Keratinocyte (primary cell): ENCODE measurements at places on chromosomes 4 and X. TPM values are rescaled to one million over a fixed set of nuclear protein-coding genes. Genes with fewer than 3 reads are reported as not detected.
A peak's percentile ranks its signal among the peaks of the same experiment; 100 is the strongest.

DNA sequence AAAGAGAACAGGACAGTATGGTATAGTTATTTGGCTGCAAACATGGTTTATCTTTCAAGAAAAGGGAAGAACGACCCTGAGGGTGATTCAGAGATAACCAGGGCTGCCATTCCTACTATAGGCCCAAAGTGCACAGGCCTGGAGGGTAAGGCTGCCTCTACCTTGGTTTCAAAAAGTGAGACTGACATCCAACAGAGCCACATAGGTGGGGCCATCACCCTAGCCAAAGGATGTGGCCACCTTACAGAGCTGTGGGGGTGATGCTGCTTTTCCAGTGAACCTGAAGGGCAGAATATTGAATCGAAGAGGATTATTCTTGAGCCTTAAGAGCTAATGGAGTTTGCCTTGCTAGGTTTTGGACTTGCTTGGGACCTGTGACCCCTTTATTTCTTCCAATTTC lies 15.7 kb downstream of the SH2D1A start:
- no peaks in the 10 kb centered on the region for H3K27me3 ChIP-seq
- H3K4me3 ChIP-seq, result no peak overlapping the region
- no peak for DNase-seq
- H3K27ac ChIP-seq, result no peak overlapping the region
- no peaks in the 10 kb centered on the region for H3K4me1 ChIP-seq

DNA sequence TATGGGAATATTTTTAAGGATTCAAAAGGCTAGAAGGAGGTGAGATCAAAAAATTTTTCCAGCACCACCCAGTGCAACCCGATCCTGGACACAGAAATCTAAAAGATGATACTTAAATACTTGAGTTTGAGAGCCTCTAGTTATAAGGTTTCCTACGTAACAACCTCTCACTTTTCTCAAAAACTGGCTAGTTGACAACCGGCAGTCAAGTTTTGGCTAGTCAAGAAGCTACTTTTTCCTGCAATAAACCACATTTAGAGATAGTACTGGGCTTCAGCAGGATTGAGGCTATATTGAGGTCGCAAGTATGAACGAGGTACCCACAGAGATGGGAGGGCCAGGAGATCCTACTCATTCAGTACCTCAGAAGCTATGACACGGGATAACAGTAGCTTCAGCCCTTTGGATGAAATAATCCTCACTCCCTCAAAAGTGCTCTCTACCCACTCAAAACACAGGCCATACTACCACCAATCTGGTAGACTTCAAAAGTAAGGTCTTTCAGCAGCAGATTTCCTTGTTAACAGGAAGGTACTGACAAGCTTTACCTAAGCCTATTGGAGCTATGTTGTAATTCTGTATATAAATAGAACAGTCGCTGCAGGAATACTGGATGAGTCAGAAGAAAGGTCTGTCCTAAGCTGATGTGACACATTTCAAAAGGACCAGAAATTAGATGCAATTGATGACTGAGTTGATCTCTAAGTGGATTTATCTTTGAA lies 1.5 kb upstream of the TSPAN5 start:
- no peaks in the 10 kb centered on the region for H3K27me3 ChIP-seq
- DNase-seq, result no peak
- no peak overlapping the region for H3K27ac ChIP-seq
- peak overlapping the region; percentile 76 for H3K4me3 ChIP-seq

DNA sequence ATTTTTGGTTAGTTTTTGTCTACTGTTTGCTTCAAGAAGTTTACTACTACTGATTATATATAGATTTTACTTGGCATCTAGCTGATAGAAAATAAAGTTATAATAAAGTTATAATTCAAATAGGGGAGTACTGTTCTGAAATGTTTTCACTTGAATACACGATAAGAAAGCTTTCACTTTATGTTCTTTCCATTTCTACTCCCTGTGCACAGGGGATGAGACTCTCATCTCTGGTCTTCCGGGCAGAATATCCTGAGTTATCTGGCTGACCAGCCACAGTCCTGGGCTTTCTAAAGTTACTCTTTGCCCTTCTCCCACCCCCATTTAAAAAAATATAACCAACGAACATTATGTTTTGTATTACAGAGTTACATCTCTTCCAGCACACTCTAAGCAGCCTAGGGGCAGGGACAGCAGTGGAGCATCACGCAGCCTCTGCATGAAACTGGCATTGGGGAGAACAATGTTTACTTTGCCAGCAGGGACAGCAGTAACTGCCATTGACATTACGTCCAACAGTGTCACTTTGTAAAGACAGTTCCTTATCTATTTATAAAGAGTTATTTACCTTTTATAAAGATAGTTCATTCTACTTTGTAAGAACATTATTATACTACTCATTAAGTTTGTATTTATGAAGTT lies 64.3 kb downstream of the METTL14 start:
- DNase-seq, result no peak
- no peak overlapping the region for H3K4me3 ChIP-seq
- no peaks in the 10 kb centered on the region for H3K4me1 ChIP-seq
- peaks cover 5% of the 10 kb centered on the region for H3K36me3 ChIP-seq
- no peak overlapping the region for H3K27ac ChIP-seq

Gene GUCY1A1
- 0.04 to 0.07 TPM (median 0.05 TPM) in 3 replicates for polyA plus RNA-seq

DNA sequence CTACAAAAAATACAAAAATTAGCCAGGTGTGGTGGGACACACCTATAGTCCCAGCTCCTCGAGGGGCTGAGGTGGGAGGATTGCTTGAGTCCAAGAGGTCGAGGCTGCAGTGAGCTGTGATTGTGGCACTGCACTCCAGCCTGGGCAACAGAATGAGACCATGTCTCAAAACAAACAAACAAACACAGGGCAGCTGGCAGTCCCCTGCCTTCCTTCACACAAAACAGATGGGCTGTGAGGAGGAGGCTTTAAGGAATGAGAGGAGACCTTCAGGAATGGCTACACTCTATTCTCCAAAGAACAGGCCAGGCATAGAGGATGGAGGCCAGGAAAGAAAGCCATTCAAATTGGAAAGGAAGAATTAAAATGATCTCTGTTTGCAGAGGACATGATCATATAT lies 65.6 kb upstream of the MAML3 start:
- peaks cover 3% of the 10 kb centered on the region for H3K4me1 ChIP-seq
- H3K27ac ChIP-seq, result no peak overlapping the region
- no peak overlapping the region for H3K4me3 ChIP-seq

- H3K27ac ChIP-seq, result no peak overlapping the region
- no peaks in the 10 kb centered on the region for H3K27me3 ChIP-seq
- DNase-seq, result no peak
These were observed 262.8 kb downstream of the PRDM5 start for GRCh38 chr4:120659616-120660170.

Gene SCML2
- 0.55 to 1.1 TPM (median 0.64 TPM) in 3 replicates for polyA plus RNA-seq

DNA sequence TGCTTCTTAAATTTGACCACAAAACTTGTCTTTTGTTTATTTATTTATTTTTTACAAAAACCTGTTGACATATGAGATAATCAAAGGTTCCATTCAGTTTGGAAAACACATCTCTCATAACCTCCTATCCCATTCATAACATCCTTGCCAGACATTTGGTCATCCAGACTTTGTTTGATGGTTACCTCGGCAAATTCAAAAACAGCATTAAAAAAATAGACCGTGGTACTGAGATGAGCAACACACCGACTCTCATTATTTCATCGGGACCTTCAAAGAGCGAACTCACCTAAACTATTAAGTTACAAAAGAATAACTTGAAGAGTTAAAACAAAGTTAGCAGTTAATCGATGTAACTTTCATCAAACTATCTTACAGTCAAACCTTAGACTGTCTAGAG lies 85.8 kb upstream of the RPS6KA3 start:
- H3K27me3 ChIP-seq, result no peaks in the 10 kb centered on the region
- H3K4me1 ChIP-seq, result no peaks in the 10 kb centered on the region
- H3K36me3 ChIP-seq, result no peaks in the 10 kb centered on the region
- H3K27ac ChIP-seq, result no peak overlapping the region
- DNase-seq, result no peak

DNA sequence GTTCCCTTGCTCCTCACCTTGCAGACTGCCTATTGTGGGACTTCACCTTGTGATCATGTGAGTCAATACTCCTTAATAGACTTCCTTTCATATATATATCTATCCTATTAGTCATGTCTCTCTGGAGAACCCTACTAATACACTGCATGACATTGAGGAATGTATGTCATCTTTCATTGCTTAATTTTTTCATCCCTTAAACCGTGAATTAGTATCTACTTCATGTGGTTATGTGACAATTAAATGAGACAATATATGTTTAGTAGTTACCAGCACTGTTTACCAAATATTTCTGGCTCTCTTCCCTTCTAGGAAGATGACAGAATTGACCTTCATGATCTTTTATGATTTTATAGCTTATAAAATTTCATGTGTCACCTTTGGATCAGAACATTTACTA lies 759.5 kb downstream of the GRXCR1 start:
- H3K27me3 ChIP-seq, result no peaks in the 10 kb centered on the region
- H3K27ac ChIP-seq, result no peak overlapping the region
- H3K4me3 ChIP-seq, result no peak overlapping the region
- no peak for DNase-seq
